ENCODE measurements at places on chromosomes 5 and 9. TPM values are rescaled to one million over a fixed set of nuclear protein-coding genes. Genes with fewer than 3 reads are reported as not detected.
A peak's percentile ranks its signal among the peaks of the same experiment; 100 is the strongest.

DNA sequence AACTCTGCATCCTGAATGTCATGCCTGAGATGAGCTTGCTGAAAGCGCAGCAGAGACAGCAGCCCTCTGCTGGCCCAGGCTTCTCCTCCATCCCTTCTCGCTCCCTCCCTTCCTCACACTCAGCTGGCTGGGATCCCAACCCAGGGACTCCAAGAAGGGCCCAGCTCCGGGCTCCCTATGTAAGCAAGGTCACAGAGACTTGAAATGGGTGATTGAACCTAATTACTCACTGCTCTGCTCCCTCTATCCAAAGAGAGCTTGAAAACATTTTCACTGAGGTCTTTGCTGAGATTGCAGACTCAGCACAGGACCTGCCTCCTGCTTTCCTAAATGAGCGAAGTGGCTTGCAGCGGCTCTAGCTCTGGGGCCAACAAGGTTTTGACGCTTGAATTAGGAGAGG lies 42.8 kb downstream of the RAPGEF1 start:
- no peak for DNase-seq

- no peak for DNase-seq
Observed at GRCh38 chr9:7042124-7042523, 284.4 kb downstream of the KDM4C start.

DNA sequence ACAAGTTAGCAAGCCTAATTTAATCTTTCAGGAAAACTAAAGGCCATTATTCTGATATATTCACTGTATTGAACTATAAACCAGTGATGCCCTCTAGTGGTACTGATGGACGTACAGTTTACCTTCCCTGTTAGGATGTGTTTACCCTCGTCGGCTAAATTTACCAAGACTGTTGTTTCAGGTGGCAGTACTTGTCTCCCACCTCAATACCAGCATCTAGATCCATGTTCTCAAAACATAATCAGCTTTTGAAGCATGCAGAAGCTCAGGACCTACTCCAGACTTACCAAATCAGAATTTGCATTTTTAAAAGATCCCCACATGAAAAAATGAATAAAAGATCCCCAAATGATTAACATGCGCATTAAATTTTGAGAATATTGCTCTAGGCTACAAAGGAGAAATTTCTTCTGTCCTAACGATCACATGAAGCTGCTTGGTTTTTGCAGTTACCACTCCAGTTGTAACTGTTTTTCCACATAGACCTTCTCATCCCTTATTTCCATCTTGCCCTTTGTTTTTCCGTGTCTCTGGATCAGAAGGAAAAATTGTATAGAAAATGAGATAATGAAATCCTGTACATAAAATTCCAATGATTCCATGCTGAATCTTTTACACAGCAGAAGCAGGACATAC lies 3.2 kb upstream of the BAAT start:
- DNase-seq = no peak

- DNase-seq = peak; percentile 38
Observed at GRCh38 chr9:93669116-93669957, 93.0 kb downstream of the PHF2 start.

- DNase-seq = no peak
Observed at GRCh38 chr5:139414581-139415130, 10.8 kb upstream of the SPATA24 start.

- peak; percentile 55 for DNase-seq
Observed at GRCh38 chr9:74496819-74497747, at the start of gene RORB. RORB (plus strand) TSS chr9:74497335; CDS start chr9:74497977, 642 bp downstream.

DNA sequence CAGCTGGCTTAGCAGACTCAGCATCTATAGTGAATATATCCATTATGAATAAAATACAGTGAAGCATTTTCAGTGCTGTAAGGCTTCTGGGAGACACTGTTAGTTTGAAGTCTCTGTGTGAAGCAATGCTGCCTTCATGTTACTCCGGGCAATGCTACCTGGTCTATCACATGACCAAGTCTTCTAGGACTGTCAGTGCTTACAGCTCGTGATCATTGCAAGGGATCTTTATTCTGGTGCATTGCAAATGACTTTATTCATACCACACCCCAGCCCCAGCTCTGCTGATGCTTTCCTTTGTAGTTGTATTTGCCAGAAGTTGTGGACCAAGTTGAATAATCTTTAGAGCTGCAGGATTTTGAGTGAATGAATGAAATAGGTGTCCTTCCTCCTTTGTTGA lies 21.9 kb upstream of the NDFIP1 start:
- no peak for DNase-seq

- DNase-seq = no peak
Observed at GRCh38 chr5:15737871-15738664, 238.1 kb downstream of the FBXL7 start.

- peak; percentile 47 for DNase-seq
Observed at GRCh38 chr5:53482717-53483638, 2.5 kb downstream of the FST start.

DNA sequence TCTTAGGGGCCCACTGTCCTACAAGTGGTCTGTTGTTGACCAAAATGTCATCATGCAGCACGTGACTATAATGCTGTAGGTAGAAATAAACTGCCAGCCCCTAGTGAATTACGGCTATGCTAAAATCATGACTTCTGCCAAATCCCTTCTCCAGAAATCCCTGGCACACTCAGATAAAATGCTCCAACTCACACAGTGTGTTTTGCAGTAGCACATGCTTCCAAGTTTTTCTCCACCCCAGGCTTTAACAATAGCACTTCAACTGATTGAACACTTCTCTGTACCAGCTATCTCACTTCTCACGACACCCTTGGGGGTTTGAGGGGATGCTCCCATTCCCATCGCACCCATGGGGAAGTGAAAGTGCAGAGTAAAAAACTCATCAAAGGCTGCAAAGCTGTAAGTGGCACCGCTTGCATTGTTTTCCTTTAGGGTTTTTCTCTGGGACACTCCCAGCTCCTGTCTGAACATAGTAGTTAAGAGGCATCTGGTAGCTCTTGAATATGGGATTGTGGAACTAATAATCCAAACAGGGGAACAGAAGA lies 151.0 kb upstream of the SLC24A2 start:
- DNase-seq = no peak

GRCh38 chr5:148796936-148797335 lies 29.5 kb upstream of the ADRB2 start:
- no peak for DNase-seq

DNA sequence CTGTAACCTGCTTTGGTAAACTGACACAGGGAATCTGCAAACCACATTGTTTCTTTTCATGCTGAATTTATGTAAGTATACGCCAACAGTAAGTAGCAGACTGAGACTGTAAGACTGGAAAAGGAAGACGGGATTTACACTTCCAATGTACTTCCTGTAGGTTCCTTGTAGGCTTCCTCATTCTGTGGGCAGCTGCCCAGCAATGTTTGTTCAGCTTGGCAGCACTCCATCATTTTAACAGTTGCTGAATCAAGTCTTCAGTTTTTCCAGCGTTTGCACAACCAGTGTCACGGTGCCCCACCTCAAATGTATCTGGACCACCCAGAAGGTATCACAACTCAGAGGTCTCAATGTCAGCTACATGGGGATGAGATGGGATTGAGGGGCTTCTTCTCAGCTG lies 232.6 kb downstream of the PRDM9 start:
- no peak for DNase-seq

DNA sequence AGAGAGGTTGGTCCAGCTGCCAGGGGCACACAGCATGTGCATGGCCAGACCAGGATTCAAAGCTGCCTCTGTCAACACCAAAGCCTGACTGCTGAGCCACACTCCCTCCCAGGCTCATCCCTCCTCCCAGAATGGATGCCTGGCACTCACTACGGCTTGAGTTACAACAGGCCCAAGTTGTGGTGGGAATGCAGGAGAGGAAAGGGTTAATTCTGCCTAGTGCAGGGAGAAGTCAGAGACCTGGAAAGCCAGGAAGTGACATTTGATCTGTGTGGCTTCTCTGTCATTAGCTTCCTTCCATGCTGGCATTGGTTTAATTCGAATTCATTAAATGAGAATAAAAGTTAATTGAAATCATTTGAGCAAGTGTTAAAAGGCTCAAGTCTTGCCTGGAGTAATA lies 150.0 kb downstream of the NSG2 start:
- DNase-seq = no peak

DNA sequence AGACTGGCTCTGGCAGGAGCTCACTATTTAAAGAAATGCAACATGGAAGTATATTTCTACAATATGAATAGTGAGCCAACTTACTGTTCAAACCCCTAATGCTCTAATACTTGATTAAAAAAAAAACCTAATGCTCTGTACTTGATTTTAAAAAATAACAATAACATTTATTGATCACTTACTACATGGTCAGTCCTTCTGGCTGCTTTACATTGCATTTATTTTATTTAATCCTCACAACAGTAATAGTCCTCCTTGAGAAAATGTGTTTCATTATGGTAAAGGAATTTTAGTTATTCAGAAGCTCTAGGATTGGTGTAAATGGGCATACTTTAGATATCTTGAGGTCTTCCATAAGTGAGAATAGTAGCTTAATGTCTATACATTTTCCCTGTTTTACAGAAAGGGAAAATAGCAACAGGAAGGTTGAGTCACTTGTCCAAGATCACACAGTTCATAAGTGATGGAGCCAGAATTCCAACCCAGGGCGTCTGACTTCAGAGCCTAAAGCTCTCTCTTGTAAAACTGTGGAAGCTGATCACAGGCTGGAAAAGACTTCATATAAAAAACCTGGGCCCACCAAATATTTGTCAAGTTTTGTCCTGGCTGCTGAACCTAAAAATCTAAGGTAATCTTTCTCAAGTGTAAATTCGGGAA lies 1.0 kb downstream of the STARD4 start:
- DNase-seq = no peak

GRCh38 chr9:136876476-136876875 lies 9.8 kb upstream of the TRAF2 start:
- no peak for DNase-seq

- DNase-seq = no peak
Observed at GRCh38 chr5:32217886-32218396, 43.8 kb upstream of the GOLPH3 start.

GRCh38 chr5:10619649-10620048 lies 55.8 kb downstream of the ANKRD33B start:
- DNase-seq = no peak

GRCh38 chr9:104088416-104088815 lies 5.7 kb upstream of the SMC2 start:
- no peak for DNase-seq

DNA sequence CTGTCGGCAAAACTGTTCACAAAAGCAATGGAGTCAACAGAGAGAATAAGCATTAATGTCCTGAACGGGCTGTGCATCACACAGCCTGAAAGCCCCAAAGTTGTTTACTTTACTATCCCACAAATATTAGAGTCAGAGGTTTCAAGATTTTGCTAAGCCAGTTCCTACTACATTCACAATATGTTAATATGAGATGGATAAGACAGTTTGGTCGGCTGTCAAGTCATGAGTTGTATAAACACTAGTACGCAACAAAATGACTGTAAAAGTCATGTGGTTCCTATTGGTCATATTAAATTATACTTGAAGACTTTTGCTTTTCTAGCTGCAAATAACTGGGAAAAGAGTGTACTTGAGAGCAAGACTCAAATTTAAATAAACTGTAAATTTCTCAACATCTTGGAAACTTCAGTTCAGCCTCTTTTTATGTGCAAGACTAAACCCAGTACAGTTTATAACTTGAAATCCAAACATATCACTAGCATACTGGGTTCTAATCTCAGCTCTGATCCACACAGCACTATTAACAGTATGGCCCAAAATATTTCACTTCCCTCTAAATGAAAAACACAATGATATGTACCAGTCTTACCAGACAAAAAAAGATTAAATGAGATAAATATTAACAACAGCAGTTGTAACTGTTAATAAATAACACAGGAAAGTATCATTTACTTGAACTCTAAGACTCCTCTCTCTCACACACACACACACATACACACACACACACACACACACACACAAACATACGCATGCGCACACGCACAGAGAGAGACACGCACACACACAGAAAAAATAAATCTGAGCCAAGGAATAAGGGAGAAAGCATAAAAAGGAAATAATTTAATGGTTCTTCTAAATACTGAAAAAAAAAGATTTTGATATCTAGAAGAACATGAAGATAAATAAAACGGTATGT lies 33.1 kb downstream of the FANCC start:
- DNase-seq = no peak

DNA sequence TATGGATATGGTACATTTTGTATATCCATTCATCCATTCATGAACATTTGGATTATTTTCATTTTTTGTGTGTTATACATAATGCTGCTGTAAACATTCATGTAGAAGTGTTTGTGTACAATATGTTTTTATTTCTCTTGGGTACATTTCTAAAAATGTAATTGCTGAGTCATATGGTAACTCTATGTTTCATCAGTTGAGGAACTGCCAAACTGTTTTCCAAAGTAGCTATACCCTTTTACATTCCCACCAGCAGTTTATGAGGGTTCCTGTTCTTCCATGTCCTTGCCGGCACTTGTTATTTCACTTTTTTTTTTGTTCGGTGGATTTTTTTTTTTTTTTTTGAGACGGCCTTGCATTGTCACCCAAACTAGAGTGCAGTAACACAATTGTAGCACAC lies 54.0 kb upstream of the MCCC2 start:
- no peak for DNase-seq

DNA sequence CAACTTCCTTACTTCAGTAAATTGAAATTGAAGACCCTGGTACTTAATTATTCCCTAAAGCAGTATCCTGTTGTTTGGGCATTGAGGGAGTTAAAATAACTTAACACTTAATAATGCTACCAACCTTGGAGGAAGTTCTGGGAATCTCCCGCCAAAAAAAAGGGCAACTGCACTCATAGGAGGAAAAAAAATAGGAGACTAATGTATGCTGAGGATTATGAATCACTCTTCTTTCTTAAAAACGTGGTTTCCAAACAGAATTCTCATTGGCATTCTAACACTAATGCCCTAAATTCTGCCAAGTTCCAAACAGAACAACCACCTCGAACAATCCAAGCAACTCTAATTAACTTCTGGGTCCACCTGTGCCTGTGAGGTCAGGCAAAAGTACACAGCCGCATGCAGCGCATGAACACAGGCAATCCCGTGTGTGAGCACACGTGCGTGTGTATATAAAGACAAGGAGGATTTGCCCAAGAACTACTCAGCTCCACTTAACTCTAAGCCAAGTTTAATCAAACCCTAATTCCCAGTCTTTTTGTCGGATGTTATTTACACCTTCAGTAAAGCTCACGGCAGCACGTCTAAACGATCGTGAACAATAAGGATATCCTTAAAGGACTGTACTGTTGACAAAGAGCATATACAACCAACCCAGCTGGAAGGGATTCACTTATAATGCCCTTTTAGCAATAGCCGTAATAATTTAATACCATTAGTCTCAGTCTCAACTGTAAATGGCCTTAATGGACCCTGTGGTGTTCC lies 78.4 kb downstream of the EBF1 start:
- no peak for DNase-seq

The FBLL1 gene
- total RNA-seq = not detected

The CTSV gene
- total RNA-seq = 1.9 TPM

The ANKRD18A gene
- total RNA-seq = 18.1 TPM

The TYRP1 gene
- 0.80 TPM for total RNA-seq

The CDK5RAP2 gene
- total RNA-seq = 40.8 TPM

The AK1 gene
- total RNA-seq = 15.4 TPM

The SAP30L gene
- 36.7 TPM for total RNA-seq

The SPATA9 gene
- not detected for total RNA-seq

The MEIKIN gene
- total RNA-seq = not detected

The GLRA1 gene
- total RNA-seq = not detected

The KCNN2 gene
- not detected for total RNA-seq

The UBE2QL1 gene
- total RNA-seq = 1.0 TPM

The SPINK1 gene
- 133 TPM for total RNA-seq
